ENCODE measurements at places on chromosomes 4 and X. TPM values are rescaled to one million over a fixed set of nuclear protein-coding genes. Genes with fewer than 3 reads are reported as not detected.

DNA sequence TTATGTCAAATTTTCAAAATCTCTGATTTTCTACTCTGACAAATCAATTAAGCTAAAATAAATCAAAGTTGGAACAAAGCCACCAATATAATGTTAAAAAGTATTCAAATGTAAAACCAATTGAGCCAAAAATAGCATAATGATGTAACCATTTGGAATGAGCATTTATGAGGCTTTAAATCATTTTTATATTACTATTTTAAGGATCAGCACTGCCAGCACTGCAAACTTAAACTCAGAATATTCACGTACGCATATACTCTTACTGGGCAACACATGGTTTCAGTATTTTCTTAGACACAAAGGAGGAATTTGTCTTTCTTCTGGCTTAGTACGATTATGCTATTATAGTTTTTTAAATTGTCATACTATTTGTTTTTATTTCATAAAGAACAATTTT, 52.2 kb downstream of the AFAP1 start:
- H3K4me1 ChIP-seq = no peaks in the 10 kb centered on the region
- H3K36me3 ChIP-seq = no peaks in the 10 kb centered on the region
- DNase-seq = no peak
- H3K27ac ChIP-seq = no peak overlapping the region
- no peak overlapping the region for H3K4me3 ChIP-seq

The SOX3 gene
- total RNA-seq = 0.63 TPM

GRCh38 chrX:49976682-49977197, 54.3 kb downstream of the CLCN5 start:
- no peak overlapping the region for H3K4me3 ChIP-seq
- no peaks in the 10 kb centered on the region for H3K27me3 ChIP-seq
- H3K36me3 ChIP-seq = no peaks in the 10 kb centered on the region
- DNase-seq = no peak
- no peaks in the 10 kb centered on the region for H3K4me1 ChIP-seq
- no peak overlapping the region for H3K27ac ChIP-seq

The AFF2 gene
- total RNA-seq = 3.8 TPM

The SLC34A2 gene
- total RNA-seq = 3.8 TPM

DNA sequence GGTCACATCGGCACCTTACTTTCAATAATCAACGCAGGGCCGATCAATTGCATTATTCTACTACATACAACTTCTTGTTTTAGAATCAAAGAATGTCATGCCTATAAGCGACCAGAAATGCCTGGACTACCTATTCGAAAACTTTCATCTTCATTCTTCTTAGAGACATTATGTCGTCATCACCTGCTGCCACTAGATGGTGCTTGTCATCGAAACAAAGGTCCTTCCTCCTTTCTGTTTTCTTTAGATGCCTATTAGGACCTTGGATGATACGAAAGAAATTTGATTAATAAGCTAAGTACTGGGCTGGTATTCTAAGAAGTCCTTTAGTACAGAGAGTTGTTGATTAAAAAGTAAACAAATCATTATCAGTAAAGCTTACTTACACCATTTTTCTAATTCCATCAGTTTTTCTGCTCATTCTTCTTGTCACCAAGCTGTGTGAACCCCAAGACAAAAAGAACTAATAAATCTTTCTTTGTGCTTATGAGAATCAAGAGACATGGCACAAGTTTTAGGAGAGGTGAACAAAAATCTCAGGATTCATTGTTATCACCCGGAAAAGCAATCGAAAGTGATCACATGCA, 154.5 kb upstream of the SLC4A4 start:
- H3K4me3 ChIP-seq = no peak overlapping the region
- DNase-seq = peak; percentile 66
- H3K27ac ChIP-seq = no peak overlapping the region
- no peaks in the 10 kb centered on the region for H3K27me3 ChIP-seq

DNA sequence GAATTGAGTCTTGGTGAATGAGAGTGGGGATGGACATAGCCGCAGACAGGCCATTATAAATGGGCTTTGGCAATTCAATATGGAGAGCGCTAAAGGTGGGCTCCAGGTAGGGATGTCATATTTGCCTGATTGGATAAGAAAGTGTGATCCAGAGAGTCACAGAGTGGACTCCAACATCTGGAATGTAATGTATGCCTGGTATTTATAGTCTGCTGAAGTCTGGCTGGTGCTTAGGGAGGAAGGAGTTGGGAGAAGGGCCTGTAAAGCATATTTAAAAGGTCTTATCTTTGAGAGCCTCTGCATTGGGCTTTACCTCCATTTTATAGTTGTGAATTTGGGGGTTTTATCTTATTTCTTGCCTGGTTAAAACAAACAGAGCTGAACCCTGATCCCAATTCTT, 153.2 kb downstream of the GALNTL6 start:
- H3K4me3 ChIP-seq = no peak overlapping the region
- no peak for DNase-seq
- H3K36me3 ChIP-seq = no peaks in the 10 kb centered on the region
- no peak overlapping the region for H3K27ac ChIP-seq

GRCh38 chr4:184942444-184943425, 75.6 kb upstream of the HELT start:
- H3K36me3 ChIP-seq = no peaks in the 10 kb centered on the region
- H3K27ac ChIP-seq = no peak overlapping the region
- no peak for DNase-seq
- no peak overlapping the region for H3K4me3 ChIP-seq
- H3K4me1 ChIP-seq = no peaks in the 10 kb centered on the region

Measured in thyroid gland (tissue), 4 donors.